ENCODE measurements at places on chromosomes 6 and 20. TPM values are rescaled to one million over a fixed set of nuclear protein-coding genes. Genes with fewer than 3 reads are reported as not detected.

- DNase-seq = peak; percentile 95
These were observed 41.7 kb upstream of the FAM135A start for GRCh38 chr6:70371454-70372105.

The TOX2 gene
- total RNA-seq = 4.4 TPM

The CENPQ gene
- 5.3 TPM for total RNA-seq

DNA sequence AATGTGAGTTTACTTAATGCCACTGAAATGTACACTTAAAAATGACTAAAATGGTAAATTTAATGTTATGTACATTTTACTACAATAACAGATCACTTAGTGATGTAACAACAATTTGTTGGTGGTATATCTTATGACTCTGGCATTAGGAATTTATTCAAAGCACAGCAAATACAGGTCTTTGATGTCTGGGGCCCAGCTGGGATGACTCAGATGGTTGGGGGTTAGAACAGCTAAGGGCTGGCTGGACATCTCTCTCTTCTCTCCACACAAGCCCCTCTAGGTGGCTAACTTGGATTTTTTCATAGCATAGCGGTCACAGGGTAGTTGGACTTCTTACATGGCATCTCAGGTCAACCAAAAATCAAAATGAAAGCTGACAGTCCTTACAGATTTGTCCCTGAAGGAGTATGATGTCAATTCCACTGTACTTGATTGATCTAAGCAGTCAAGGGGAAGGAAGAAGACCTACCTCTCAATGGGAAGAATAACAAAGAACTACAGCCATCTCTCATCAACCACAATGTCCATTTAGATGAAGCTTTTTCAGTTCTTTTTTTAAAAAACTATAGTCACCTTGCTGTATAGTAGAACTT, 37.5 kb upstream of the LCA5 start:
- peak; percentile 56 for DNase-seq

GRCh38 chr6:47669684-47670513, 28.5 kb upstream of the ADGRF4 start:
- peak; percentile 9 for DNase-seq

DNA sequence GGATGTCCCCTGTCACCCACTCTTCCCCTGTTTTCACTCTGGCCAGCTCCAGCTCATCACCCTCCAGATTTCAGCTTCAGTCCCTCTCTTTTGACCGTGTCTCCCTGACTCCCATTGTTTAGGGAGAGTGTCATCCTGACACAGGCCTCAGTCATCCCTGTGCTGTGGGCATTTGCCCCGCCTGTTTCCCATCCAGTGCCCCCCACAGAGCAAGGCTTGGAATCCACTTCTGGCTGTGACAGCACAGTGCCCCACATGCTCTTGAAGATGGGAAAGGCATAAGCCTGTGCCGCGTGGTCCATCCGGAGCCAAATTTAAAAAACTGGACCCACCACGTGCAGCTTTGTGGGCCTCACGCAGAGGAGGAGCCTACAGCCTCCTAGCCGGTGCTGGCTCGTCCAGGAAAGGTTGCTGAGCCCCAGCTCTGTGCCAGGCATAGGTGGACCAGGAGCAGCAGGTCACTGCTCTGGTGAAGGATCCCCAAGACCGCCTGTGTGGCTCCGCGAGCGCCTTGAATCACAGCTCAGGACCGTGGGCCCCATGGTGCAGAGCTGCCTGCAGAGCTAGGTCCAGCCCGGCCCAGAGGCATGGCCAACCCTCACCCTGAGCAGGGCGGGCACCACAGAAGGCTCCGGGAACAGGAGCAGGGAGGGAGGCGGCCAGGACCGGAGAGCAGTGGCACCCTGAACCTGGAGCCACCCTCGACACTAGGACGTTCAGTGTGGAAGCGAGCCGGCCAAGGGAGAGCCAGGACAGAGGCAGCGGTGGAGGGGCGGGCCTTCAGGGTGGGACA, 172.8 kb downstream of the CDH4 start:
- DNase-seq = no peak

DNA sequence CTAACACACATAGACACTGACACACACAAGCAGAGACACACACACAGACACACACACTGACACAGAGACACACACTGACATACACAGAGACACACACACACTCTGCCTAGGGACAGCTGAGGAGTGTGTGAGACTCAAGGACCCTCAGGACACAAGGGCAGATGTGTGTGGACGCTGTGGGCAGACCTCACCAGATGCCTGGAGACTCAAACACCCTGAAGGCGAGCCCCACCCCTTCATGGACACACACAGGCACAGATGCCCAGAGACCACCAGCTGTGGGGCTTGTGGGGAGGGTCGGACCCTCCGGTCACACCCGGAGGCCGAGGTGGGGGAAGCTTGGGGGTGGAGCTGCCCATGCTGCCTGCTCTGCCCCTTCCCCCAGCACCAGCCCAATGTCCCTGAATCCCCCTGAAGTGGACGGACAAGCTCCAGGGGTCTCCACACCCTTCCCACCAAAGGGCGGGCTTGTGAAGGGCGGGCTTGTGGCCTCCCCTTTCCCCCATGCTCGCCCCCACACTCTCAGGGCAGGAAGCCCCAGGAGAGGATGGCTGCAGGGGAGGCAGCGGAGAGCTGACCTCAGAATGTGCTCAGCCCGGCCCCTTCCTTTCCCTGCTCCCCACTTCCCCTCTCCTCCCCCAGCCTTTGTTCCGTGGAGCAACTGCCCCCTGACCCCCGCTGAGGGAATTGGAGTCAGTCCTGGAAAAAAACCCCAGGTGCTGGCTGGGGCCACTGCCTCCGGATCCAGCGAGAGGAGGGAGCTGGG, 13.9 kb upstream of the ABHD16B start:
- peak; percentile 21 for DNase-seq

DNA sequence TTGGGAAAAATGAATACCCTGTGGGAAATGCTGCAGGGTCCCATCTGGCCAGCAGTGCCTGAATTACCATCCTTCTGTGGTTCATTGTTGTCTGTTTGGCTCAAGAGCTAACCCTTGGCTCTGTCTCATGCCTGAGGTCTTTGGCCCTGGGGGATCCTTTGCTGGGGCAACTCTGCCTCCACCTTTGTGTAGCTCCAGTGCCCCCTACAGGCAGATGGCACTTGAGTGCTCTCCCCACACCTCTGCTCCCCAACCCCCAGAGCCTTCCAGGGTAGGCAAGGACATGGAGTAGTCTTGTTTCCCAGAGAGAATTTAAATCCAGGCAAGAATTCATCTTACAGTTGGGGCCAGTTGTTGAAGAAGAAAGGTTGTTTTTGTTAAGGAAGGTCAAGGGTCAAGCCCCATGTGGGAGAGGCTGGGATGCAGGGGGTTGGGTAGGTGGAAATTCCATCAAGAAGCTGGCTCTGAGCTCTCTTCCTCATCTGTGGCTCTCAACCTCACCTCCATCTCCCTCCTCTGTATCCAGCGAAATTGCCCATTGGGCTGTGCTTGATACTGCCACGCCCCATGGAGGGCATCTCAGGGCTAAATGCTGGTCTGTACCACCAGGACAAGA, 44.2 kb downstream of the ZNF831 start:
- DNase-seq = no peak

DNA sequence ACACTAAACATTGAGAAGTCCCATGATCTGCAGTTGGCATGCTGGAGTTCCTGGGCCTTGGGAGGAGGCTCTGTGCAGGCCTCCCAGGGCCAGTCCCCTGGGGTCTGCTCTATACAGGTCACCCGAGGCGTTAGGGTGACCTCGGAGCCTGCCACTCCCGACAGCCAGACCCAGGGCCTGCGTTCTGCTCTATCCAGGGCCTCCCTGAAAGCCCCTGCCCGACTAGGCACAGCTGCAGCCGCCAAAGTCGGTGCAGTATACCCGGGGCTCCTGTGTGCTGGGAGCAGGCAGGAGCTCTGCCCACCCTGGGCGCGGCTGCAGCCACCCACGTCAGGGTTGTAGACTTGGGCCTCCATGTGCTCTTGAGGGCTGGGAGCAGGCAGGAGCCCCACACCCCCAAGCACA, 6.3 kb upstream of the OR14J1 start:
- no peak for DNase-seq

DNA sequence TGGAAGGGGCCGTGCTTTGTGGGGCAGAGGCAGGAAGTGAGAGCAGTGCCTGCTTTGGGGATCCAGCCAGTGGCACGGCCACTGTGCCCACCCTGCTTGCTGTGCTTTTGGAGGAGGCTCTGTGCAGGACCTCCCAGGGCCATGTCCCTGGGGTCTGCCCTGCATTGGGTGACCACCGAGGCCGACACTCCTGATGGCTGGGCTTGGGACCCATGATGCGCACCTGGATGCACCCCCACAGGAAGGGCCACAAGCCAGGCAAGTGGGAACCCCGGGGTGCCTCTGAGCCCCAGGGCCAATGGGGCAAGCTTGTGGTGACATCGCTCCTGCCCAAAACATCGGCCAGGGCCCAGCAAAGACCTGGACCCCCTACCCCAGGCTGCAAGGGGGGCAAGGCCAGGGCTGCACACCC, 738.6 kb upstream of the GJE1 start:
- DNase-seq = no peak

DNA sequence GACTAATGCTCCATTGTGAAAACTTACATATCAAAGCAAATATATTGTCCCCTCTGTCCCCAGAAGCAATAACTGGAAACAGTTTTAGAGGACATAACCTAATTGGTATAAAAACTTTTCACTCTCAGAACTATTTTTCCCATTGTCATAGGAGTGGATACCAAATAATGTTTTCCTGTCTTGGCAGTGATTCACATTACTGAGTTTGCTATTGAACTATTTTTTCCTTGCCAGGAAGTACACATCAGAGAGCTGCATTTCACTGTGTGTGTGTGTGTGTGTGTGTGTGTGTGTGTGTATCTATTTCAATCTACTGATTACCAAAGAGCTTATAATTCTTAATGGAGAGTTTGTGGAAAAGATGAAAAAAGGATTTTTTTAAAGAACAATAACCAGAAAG, 45.4 kb downstream of the AKAP12 start:
- peak; percentile 80 for DNase-seq

GRCh38 chr20:58698741-58699622, 6.4 kb downstream of the NPEPL1 start:
- DNase-seq = no peak

DNA sequence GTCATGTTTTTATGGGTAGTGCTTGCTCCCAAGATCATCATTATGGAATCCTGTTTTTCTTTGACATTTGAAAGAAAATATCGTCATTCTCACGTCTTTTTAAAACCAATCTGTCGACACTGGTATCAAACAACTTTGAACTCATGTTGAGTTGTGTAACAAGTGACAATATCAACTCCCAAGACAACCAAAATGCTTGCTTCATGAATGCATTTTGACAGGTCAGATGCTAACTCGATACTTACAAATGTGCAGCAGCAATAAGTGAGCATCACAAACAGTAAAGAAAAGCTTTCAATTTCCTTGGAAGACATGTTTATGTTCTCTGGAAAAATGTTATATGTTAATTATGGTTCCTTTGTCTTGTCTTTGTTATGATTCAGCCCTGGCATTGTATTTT, 125.9 kb downstream of the EPHA7 start:
- DNase-seq = no peak

DNA sequence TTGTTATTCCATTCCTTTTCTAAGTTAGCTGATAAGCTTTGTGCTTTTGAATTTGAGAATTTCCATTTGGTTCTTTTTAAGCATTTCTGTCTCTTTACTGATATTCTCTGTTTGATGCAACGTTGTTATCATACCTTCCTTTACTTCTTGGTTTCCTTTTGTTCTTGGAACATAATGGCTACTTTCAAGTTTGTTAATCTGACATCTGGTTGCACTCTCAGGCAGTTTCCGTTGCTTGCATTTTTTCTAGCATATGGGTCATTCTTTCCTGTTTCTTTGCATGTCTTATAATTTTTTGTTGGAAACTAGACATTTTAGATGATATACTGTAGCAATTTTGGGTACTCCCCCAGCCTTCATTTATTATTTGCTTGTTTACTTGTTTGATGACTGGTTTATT, 12.5 kb downstream of the CDC5L start:
- no peak for DNase-seq

The SLC44A4 gene
- total RNA-seq = not detected

Measured in fibroblast of lung (primary cell).